ENCODE measurements at places on chromosomes 13 and 19.

GRCh38 chr13:33785384-33785783 is 32.6 kb upstream of the RFC3 start:
- no peak for DNase-seq

DNA sequence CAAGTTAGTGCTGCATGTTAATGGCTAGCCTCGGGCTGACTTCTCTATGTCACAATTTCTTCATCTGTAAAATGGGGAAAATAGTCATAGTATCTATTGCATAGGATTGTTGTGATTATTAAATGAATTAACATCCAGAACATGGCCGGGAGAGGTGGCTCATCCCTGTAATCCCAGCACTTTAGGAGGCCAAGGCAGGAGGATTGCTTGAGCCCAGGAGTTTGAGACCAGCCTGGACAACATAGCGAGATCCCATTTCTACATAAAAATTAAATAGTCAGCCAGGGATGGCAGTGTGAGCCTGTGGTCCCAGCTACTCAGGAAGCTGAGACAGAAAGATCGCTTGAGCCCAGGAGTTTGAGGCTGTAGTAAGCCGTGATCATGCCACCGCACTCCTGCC is 21.8 kb upstream of the FBL start:
- DNase-seq = no peak

DNA sequence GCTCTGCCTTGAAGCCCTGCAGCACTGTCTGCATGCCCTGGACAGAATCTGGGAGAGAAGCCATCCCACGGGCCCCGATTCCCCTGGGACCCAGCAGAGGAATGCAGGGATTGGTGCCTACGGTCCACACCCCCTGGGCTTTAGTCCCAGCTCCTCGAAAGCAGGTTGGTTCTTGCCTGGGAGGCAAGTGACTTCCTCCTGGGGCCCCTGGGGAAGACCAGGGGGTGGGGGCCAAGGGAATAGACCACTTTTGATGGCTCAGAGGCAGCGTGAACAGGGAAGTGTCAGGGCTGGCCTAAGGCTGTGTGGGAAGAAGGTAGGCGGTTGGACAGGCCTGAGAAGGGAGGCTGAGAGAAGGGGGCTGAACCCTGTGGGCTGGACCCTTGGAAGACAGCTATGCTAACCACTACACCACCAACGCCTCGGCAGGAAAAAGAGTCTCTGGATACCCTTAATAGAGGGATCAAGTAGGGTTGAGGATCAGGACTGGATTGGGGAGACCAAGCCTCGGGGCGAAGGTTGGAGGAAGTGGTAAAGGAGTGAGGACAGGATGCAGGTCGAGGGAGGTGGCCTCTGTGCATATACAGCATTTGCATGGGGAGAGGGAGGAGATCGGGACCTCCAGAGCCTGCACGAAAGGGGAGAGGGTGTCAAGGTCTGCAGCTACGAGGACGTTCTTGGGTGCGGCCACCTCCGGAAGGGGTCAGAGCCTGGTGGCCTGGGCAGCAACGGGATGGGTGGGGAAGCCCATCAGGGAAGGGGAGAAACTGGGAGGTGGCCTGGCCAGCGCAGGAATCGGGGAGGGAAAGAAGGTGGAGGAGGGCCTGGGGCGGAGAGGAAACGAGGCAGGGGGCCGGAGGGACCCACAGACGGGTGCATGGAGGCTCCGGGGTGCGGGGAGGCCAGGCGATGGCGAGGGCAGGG is 709 bp downstream of the DPP9 start:
- no peak for DNase-seq

DNA sequence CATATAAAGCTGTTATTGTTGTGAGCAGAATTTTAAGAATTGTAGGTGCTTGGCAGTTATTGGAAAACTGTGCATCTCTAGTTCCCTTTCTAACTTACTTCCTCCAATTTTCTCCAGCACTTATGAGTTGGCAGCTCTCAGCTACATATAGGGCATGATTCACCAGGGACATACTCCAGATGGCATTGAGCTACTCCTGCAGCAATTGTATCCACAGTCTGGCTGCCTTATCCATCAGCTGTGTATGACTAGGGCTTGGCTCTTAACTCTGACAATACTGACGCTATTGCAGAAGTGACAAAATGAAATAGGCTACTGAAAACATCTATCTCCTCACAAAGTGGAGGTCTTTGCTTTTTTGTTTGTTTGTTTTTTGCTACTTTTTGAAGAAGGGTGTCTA is 276.7 kb downstream of the POU4F1 start:
- no peak for DNase-seq

DNA sequence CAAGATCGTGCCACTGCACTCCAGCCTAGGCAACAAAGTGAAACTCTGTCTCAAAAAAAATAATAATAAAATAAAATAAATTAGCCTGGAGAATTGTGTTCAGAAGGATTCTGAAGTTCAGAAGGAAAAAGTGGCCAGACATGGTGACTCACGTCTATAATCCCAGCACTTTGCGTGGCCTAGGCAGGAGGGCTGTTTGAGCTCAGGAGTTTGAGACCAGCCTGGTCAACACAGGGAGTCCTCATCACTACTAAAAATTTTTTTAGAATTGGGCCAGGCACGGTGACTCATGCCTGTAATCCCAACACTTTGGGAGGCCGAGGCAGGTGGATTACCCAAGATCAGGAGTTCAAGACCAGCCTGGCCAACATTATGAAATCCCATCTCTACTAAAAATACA is 6.0 kb downstream of the RDH8 start:
- DNase-seq = no peak

GRCh38 chr13:34303346-34303745 is 485.4 kb downstream of the RFC3 start:
- DNase-seq = no peak

- no peak for DNase-seq
Observed at GRCh38 chr19:51786646-51787494, 8.1 kb upstream of the FPR3 start.

DNA sequence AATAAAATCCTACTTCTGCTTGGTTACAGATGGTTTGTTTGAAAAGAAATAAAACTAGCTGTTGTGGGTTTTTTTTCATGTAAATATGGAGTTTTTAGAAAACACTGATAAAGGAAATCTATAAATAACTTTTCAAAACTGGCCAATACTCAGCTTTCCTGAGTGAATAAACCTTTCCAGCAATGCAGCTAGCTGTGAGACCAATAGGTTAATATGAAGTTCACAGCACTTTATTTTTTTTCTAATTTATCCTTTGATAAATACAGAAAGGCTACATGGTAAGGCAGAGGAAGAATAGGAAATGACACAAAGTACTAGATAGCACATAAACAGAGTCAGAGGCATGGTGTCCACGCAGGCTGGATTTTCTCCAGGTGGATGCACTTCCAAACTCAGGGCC is 154.0 kb downstream of the COG6 start:
- no peak for DNase-seq

GRCh38 chr13:31903111-31903815 is 128.3 kb upstream of the FRY start:
- no peak for DNase-seq

GRCh38 chr19:42360787-42361544 is 29.1 kb downstream of the CNFN start:
- no peak for DNase-seq

DNA sequence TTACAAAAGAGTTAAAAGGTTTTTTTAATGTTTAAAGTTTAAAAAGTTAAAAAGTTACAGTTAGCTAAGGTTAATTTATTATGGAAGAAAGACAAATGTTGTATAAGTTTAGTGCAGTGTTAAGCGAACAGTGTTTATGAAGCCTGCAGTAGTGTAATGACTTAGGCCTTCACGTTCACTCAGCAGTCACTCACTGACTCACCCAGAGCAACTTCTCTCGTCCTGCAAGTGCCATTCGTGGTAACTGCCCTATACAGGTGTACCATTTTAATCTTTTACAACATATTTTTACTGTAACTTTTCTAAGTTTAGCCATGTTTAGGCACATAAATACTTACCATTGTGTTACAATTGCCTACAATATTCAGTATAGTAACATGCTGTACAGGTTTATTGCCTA is 398.2 kb upstream of the NBEA start:
- DNase-seq = no peak

GRCh38 chr19:35644206-35644986 is 2.9 kb downstream of the ETV2 start:
- DNase-seq = peak; percentile 96

- no peak for DNase-seq
Observed at GRCh38 chr13:106867249-106867648, 299.3 kb upstream of the ARGLU1 start.

DNA sequence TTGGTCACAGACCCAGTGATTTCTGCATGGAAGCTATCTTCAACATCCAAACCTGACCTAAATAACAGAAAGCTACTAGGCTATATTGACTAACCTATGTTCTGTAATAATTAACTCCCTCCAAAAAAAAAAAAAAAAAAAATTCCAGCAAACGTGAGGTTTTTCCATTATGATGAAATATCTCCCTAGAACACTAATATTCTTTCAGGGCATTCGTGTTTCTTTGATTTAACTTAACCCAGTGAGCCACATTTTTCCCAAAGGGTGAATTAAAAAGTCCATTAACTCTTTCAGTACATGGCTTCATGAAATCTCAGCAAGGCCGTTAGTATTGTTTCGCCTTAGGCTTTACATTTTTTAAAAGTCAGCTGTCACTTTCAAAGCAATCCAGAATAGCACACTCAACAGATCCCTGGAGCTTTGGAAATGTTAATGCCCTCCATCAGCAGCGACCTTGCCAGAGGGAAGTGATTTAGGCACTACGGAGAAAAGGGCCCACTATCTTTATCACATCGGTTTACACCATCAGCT is 175.8 kb downstream of the DCT start:
- DNase-seq = no peak

DNA sequence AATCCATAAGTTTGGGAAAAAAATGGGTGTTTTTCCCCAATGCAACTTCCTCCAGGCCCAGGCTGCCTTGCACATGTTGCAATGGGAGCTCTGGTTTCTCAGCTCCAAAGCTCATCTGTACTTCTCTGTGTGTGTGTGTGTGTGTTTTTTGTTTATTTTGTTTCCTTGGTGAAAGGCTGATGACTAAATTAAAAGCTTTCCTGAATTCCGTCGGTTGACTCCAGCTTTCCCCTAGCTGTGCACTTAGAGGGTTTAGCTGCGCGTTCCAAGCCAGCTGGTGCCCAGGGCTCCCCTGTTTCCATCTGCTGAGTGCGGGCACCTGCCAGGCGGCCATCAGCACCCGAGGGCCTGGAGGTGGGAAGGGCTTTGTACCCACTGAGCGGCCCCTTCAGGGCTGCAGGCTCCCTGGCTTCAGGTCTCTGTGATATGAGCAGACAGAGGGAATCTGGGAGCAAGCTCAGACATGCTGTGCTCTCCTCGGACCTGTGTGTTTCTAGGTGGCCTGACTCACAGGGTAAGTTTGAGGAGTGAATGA is 129.1 kb upstream of the SOX1 start:
- no peak for DNase-seq

DNA sequence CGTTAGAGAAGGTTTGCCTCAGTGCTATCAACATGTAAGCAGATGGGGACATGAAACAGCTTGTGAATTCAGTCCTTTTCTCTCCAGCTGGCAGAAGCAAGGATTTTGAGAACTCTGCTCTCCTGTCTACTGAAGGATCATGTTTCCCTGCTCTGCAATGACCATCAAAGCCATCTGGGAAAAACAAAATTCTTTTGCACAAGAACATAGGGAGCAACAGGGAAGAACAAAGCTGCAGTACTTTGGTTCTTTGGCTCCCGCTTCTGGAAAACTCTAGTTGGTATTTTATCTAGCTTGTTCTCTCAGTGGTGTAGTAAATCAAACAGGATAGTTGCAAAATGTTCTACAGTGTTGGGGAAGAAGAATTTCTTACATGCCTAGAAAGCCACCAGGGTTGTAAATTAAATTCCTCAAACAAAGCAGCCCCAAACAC is 270.4 kb downstream of the ENOX1 start:
- DNase-seq = no peak

GRCh38 chr19:15253513-15253912 is 21.3 kb upstream of the EPHX3 start:
- no peak for DNase-seq

GRCh38 chr19:34503531-34504272 is 22.1 kb downstream of the WTIP start:
- no peak for DNase-seq

GRCh38 chr19:19162495-19162894 is 7.6 kb downstream of the MEF2B start:
- no peak for DNase-seq

DNA sequence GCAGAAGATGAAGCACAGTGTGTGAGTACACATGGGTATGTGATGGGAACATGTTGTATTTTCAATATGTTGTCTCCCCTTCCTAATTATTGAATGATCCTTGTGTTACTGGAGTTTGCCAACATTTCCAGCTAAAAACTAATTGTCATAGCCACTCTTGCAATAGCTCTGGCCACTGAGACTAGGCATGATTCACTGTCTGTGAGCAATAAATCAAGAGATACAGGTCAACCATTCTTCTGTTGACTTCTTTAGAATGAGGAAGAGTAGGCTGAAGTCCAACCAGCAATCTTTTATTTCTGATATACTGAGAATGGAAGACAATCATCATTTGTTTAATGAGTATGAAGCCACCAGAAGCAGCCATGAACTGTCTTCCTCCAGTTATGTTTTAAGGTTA is 413.9 kb downstream of the SLITRK5 start:
- no peak for DNase-seq

DNA sequence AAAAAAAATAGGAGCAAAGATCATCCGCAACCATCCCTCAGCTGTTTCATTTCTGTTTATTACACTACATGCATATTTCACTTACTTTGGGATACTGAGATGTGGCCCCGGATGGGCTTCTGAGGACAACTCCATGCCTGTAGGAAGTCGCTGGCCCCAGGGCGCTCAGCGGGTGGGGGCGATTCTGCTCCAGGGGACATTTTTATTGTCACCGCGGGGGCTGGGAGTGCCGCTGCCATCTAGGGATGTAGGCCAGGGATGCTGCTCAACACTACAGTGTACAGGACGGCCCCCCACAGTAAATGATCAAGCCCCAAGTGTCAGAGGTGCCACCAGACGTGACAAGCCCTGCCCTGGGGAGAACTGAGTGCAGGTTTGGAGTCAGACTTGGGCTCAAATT is 6.4 kb upstream of the BST2 start:
- DNase-seq = no peak

DNA sequence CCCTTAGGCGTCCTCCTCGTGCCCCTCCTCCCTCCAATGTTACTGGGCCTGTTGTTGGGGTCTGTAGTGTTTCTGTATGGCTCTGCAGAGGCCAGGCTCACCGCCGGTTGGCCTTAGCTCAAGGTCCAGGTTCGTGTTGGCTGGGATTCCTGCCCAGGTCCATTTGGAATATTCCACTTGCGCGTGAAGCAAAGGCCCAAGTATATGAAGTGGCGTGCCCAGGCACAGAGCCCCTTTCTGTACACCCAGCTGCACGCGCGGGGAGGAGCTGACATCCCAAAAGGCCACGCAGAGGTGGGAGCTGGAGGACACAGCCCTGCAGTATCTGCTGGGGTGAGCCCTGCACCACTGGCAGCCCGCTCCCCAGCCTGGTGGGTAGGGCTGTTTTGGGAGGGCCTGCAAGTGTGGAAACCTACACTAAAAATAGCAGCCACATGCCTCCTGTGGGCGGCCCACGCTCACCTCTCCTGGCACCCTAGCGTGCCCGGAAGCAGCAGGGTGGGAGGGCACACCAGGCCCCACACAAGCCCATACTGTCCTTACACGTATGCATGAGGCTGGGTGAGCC is 30.2 kb downstream of the CRTC1 start:
- DNase-seq = no peak

Measured in T-helper 1 cell (primary cell).